Nasal cavity respiratory epithelium epithelial cell of viscerocranial mucosa (primary cell): ENCODE measurements at places on chromosomes 1 and 21. TPM values are rescaled to one million over a fixed set of nuclear protein-coding genes. Genes with fewer than 3 reads are reported as not detected.

Gene HCRTR1
- not detected in 2 replicates for total RNA-seq

Gene CYP4A22
- total RNA-seq: not detected in 2 replicates

Gene RUNX3
- total RNA-seq: 0.34 and 0.50 TPM in 2 replicates

Gene OR2T2
- not detected in 2 replicates for total RNA-seq

Gene SLC25A34
- total RNA-seq: 0.68 and 1.7 TPM in 2 replicates

Gene PLCH2
- total RNA-seq: 102 and 141 TPM in 2 replicates

Gene CHIA
- not detected in 2 replicates for total RNA-seq

Gene G0S2
- 98.9 and 170 TPM in 2 replicates for total RNA-seq

Gene GBP4
- total RNA-seq: under 0.01 and 0.36 TPM in 2 replicates

Gene LRRC38
- total RNA-seq: not detected in 2 replicates
